ENCODE measurements at places on chromosomes 2 and 18.
A peak's percentile ranks its signal among the peaks of the same experiment; 100 is the strongest.

DNA sequence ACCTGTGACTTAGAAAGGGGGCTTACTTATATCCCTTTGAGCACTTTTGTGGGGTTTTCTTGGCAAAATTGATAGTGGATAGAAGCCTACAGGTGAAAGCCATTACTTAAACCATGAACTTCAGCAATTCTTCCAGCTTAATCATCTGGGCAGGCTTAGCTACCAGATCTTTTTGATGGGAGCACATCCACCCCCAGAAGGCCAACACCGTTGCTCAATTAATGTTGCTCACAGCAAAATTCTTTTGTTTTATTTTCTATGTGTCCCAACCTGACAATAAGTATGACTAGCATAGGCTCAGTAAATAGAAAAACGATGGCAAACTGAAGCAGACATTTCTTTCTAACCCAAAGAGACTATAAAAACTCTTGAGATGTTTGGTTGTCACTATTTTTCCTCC lies 269.4 kb upstream of the TCF4 start:
- no peak for DNase-seq

DNA sequence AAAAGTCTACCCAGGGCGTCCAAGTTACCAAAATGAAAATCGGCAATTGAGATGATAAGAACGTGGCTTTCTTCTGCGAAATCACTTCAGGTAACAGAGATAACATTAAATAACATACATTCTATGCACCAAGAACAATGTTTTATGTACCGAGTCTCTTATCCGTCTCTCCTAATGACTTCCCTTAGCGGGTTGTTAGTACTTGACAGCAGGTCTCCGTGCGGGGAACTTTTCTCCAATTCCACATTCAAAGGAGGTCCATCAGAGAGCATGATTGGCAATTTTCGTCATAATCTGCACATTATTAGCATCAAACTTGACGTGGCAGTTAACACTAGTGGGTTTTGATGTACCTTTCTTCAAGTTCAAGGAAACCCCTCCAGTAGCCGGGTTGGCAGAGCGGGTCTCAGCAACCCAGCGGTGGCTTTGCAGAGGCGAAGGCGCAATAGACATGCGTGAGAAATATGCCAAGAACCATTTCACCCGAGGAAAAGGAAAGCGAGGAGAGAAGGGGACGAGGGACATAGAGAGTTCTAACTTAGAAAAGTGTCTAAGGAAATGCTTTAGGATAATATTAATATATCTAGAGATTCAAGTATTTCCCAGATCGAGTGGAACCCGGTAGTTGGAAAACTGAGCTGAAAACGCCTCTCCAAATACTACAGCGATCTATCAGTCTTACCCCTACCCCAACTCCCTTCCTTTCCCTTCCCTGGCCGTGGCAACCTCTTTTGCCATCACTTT lies 5.0 kb downstream of the EVX2 start:
- DNase-seq: no peak

GRCh38 chr2:39515273-39515896 lies 78.3 kb upstream of the MAP4K3 start:
- no peak for DNase-seq

DNA sequence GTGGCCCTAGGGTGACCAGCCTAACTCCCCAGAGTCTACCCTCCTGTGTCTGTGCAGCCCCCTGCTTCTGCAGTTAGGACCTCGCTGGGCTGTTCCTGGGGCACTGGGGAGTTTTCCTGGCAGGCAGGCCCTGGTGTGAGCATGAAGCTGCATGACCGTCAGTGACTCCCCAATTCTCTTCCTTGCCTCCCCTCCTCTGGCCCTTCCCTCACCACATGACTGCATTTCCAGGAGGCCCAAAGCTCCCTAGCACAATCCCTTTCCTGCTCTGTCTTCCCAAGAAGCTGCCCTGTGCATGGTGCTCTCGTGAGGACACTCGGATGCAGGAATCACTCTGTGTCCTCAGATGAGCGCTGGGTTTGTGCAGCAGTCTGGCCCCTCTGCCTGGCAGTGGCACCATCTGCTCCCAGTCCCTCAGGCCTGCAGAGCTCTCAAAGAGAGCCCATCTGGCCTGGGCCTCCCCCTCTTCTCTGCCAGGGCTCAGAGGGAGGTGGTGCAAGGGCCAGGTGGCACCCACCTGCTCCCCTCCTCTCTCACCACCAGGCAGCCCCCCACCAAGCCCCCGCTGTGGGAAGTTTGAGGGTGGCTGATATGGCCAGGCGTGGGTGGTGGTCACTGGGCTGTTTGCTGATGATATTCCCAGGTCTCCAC lies 125.6 kb upstream of the HS6ST1 start:
- DNase-seq: no peak

GRCh38 chr2:215060861-215061536 lies 77.4 kb downstream of the ABCA12 start:
- DNase-seq: no peak

DNA sequence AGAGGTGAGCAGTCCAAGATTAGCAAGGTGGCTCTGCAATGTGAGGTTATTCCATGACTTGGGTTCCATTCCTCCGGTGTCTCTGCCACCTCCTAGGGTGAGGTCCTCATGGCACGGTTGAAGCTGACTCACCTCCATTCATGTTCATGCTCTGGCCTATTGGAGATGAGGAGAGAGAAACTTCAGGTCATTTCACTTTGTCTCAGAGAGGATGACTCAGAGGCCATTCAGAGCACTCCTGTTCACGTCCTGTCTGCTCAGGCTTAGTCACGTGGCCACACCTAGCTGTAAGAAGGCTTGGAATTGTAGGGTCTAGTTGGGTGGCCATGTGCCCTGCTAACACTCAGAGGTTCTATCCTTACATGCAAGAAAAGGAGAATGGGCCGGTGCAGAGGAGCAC lies 67.5 kb upstream of the MBOAT2 start:
- DNase-seq: no peak

DNA sequence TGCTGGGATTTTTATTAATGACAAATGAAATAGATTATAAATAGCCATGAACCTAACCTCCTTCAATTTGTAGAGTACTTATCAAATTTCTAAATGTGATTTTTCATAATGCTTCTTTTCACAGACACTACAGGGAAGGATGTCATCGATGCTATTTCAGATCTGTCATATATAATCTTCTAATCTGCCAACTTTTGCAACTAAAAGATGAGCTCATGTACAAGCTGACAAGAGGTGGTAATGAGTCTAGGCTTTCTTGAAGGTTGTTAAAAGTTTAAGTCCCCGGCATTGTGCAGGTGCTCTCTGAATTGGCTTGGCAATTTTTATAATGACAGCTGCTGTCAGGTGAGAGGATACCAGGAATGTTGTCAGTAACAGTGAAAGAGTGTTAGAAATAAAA lies 320.4 kb downstream of the LRRTM4 start:
- no peak for DNase-seq

- peak; percentile 75 for DNase-seq
These were observed 133.4 kb downstream of the HDAC4 start for GRCh38 chr2:239267288-239267951.

Measured in activated B cell treated with CpG ODN at 0.5 μM for 24 hours (primary cell).